NCI-H524 treated with DMSO at 0.1 percent for 48 hours (cell line): ENCODE measurements at places on chromosomes 3 and 15.

GRCh38 chr15:43854801-43855200 lies 28.0 kb downstream of the WDR76 start:
- DNase-seq: no peak

DNA sequence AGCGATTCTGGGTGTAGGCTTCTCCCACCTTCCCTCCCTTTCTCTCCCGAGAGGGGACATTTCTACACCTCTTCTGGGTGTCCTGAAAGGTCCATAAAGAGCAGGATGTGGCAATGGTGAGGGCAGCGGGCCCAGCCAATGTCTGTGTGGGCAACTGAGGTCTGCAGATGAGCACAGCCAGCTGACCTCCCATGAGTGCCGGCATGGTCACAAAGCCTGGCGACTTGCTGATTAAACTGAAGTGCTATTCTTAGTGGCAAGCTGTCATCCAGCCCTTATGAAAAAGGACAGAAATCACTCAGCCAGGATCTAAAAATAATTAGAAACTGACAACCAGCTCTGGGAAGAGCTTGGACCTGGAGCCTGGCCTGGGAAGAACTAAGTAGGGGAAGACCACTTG lies 124.3 kb upstream of the RGMA start:
- DNase-seq: no peak

DNA sequence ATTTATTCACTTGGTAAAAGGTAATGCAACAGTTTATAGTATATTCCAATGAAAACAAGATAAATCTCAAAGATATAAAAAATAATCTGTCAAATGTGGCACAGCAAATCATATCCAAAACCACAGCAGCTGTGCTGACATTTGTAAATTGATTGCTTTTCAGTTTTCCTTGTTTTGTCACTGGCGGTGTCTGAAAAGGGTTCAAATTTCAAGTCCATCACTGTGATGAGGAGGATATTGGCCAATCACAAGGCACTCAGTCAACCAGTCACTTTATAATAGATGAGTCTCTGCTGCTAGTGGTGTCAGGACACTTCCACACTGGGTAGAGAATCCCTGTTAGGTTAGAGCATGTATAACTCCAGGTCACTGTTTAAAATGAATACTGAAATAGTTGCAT lies 154.8 kb downstream of the SLC9A9 start:
- no peak for DNase-seq

- DNase-seq: no peak
These were observed 20.1 kb downstream of the CACNA2D2 start for GRCh38 chr3:50483374-50483773.

GRCh38 chr3:195103623-195104022 lies 167.3 kb downstream of the XXYLT1 start:
- DNase-seq: no peak

DNA sequence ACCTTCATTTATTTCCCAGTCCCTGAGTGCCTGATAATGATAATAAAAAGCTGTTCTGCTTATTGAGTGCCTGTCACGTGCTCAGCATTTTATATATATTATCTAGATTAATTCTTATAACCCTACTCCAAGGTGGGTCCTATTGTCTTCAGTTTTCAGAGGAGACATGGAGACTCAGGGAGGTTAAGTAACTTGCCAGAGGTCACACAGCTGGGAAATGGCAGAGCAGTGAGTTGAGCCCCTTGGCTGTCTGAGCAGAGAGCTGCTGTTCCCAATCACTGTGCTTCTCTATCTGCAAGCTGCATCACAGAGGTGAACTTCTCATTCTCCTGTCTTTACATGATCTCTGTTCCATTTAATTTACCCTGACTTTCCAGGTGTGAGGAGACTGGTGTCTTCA lies 32.3 kb upstream of the MRPS22 start:
- no peak for DNase-seq

DNA sequence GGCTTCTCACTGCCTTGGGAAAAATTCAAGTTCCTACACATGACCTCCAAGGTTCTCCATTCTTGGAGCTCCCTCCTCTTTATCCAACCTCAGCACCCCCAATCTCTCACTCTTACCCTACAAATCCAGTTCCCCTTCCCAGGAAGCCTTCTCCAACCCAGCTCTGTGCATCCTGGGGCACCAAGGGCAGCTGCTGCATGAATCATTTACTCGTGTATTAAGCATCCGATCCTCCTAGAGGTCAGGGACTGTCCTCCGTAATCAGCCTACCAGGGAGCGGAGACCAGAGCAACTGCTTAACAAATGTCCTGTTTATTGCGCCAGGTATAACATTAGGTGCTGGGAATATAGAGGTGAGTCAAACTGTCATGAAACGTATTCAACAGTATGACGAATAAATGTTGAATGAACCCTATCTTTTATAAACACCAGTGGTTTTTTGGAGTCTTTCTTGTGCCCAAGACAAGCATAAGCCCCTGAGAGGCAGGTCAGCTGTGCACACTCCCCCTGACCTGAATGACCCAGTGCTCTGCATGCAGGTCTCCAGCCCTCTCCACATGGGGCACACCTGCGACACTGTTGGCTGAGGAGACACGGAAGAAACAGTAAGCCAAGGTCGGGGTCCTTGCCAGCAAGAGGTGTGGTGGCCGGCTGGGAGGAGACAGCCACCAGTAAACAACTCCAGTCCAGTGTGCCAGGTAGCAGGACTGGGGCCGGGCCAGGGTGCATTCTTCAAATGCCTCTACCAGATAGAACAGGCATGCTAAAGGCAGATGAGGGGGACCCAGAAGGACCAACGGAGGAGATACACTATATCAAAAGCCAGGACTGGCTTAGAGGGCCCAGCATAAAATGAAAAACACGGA lies 27.6 kb downstream of the ANP32A start:
- DNase-seq: no peak

GRCh38 chr15:52183562-52184173 lies 7.5 kb downstream of the GNB5 start:
- no peak for DNase-seq

DNA sequence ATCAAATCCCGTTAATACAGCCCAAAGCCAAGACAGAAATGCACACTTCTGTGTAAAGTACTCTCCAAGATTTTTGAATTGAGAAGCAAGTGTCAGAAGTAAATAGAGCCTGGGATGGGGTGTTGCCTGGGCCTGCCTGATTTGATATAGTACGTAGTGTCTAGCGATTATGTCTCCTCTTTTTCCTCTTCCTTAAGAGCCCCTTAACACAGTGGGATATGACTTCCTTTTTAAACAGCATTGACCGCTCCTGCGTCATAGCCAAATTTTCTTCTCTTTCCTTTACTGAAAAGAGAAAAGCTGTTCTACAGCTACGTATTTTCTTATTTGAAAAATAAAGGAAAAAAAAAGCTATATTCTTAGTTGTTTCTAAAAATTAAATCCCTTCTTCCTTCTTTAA lies 97.7 kb downstream of the PLCL2 start:
- DNase-seq: no peak

- peak; percentile 88 for DNase-seq
These were observed 83.6 kb upstream of the SPATA12 start for GRCh38 chr3:56976651-56977560.

- DNase-seq: no peak
These were observed at the start of gene ADAMTSL3 for GRCh38 chr15:83653639-83654378. Gene ADAMTSL3 (plus strand): TSS chr15:83654123. CDS start chr15:83655762, 1,639 bp downstream.

DNA sequence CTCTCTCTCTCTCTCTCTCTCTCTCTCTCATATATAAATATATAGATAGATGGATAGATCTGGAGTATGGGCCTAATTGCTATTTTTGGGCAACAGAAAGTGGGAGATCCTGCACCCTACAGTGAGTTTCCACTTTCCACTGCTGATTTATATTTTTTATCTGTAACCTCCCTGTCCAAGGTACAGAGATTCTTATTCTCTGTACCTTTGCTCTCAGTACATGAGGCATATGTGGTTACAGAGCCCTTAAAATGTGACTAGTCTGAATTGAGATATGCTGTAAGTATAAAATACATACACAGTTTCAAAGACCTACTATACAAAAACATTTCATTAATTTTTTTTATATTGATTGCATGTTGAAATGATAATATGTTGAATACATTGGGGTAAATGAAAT lies 51.1 kb upstream of the FOXP1 start:
- no peak for DNase-seq

GRCh38 chr15:36601497-36601932 lies 22.1 kb downstream of the CDIN1 start:
- DNase-seq: no peak

DNA sequence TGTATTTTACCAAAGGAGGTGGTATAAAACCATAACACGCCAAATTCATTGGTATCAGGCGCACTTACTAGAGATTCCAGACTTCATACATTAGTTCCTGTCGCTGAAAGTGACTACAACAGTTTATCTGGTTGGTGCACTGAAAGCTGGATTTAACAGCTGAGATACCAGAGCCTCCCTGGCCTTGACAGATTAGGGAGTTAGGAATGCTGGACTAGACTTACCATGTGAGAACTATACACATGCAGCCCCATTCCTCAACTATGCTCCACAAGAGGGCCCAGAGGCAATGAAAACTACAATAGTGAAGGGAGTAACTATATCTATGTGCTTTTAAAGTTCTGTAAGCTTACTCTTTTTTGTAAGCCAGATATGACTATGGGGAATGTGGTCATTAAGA lies 174.4 kb downstream of the STAG1 start:
- DNase-seq: no peak

DNA sequence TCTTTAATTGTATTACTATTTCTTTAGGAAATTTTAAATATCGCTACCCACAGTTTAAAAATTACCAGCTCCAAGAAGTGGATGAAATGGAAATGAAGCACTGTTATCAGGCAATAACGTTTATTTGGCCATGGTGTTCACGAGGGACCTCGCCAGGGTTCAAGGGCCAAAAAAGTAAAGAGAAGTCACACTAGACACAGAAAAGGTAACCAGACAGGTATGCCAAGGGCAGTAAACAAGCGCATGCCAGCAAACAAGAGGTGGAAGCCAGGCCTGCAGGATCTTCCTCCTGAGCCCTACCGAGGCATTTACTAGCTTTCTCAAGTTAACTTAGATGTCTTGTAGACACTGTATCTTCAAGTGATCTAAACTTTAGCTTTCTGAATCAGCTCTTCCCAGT lies 113.5 kb downstream of the PLD1 start:
- DNase-seq: no peak

- DNase-seq: no peak
These were observed 503.0 kb downstream of the NTRK3 start for GRCh38 chr15:87753539-87753938.
